RCC 7860 (cell line): ENCODE measurements at places on chromosomes 2 and 18.

DNA sequence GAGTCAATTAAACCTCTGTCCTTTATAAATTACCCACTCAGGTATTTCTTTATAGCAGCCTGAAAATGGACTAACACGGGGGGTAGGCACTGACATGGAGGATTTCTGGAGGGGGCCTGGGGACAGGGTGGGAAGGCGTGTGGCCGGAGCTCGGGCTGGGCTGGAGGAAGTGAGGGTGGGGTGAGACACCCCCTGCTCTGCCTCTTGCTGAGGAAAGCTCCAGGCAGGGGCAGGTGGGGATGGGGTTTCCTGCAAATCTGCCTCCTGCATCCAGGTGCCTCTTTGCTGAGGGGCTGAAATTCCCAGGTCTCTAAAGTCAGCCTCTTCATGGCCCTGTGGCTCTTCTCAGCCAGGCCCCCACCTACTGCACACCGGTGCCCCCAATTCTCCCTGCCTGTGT, 25.7 kb upstream of the OTOS start:
- no peak for DNase-seq

- DNase-seq = no peak
Measured at GRCh38 chr2:181143790-181144300, 163.4 kb downstream of the UBE2E3 start.

GRCh38 chr2:118431997-118432396, 343.7 kb downstream of the INSIG2 start:
- DNase-seq = no peak

- no peak for DNase-seq
Measured at GRCh38 chr2:241871538-241872312, 2.2 kb downstream of the RTP5 start.

GRCh38 chr2:216604458-216604857, 28.8 kb upstream of the IGFBP2 start:
- DNase-seq = no peak

GRCh38 chr18:47574966-47575365, 323.5 kb upstream of the SKOR2 start:
- no peak for DNase-seq

DNA sequence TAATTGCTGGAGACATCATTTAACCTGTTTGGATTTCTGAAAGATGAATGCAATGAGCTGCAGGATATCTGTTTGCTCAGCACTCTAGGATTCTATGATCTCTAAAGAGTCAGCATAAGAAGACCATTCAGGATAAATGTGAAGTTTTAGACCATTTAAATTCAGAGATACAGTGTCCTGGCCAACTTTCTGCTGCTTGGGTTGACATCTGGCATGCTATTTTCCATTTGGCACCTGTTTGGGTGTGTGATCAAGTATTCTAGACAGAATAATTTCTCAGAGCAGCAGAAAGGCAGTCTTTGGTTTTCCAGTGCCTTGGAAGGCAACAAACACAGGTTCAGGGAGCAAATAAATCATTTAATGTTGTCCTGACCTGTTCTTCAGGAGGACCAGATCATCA, 144.8 kb upstream of the NDUFV2 start:
- no peak for DNase-seq

GRCh38 chr2:46723346-46723745, 192.3 kb downstream of the MCFD2 start:
- no peak for DNase-seq
